ENCODE measurements at places on chromosomes 12 and 14. TPM values are rescaled to one million over a fixed set of nuclear protein-coding genes. Genes with fewer than 3 reads are reported as not detected.

GRCh38 chr12:40123496-40123895 is 17.6 kb upstream of the SLC2A13 start:
- no peak for DNase-seq

DNA sequence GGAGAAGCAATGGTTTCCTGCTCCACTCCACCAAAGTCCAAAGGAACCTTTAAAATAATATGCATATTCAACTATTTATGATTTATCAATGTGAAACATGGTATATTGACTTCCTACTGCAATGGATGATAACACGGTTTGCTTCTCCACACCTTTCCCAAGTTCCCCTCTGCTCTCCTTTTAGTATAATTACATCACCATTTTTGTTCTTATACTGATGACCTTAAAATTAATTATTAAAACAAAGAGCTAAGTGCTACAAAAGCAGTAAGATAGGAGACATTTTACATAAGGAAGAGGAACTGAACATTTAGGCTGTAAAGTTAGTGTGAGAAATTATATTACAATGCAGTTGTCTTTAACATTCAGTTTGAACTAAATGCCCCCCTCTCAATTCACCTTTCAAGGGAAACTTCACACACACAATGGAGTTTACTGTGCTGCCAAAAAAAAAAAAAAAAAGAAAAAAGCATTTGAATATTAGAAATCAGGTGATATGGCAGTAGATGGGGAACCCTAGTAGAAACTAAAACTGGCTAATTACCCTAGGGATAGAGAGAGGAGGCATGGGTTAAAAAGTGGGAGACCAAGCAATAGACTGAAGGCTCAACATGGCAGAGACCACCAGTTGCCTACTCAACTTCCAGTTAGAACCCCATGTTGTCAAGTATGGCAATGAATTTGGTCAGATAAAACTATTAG is 37.1 kb upstream of the STK38L start:
- DNase-seq = no peak

- DNase-seq = no peak
Observed at GRCh38 chr12:10559244-10559643, 53.6 kb downstream of the EIF2S3B start.

- DNase-seq = no peak
Observed at GRCh38 chr12:104097954-104098353, 33.6 kb downstream of the HCFC2 start.

GRCh38 chr12:78628491-78629100 is 236.0 kb upstream of the SYT1 start:
- no peak for DNase-seq

GRCh38 chr14:31410048-31410650 is 10.2 kb downstream of the HEATR5A start:
- DNase-seq = no peak

Gene PIK3C2G
- 1.4 TPM for total RNA-seq

Gene TAS2R8
- total RNA-seq = not detected

Gene RNF41
- 29.5 TPM for total RNA-seq

Gene RNASE7
- not detected for total RNA-seq
